Cerebellum (tissue), 4 donors: ENCODE measurements at places on chromosomes 11 and 22.

DNA sequence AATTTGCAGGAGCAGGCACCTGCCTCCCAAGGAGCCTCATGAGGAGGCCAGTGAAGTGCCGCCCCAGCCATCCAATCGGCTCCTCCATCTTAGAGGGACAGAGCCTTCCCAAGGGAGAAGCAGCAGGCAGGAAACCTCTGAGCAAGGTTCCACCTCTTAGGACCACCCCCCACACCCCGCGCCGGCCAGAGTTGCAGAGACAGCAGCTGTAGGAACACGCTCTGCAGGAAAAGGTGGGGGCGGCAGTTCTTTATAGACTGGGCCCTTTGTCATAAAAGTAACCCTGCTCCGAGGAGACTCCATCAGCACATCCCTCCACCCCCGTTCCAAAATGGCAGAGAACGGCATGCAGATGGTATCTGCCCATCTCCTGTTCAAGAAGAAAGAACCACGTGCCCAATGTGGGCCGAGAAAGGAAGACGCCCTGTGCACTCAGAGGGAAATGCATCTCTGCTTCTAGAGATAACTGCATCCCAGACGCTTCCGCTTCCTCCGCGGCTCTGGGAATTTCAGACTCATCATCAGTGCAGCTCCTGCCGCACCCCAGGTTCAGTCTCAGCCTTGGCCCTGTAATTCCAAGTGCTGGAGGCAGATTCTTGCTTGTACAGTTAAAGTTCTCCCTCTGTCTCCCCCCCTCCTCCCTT is 98.5 kb downstream of the SPATA19 start:
- DNase-seq = no peak

DNA sequence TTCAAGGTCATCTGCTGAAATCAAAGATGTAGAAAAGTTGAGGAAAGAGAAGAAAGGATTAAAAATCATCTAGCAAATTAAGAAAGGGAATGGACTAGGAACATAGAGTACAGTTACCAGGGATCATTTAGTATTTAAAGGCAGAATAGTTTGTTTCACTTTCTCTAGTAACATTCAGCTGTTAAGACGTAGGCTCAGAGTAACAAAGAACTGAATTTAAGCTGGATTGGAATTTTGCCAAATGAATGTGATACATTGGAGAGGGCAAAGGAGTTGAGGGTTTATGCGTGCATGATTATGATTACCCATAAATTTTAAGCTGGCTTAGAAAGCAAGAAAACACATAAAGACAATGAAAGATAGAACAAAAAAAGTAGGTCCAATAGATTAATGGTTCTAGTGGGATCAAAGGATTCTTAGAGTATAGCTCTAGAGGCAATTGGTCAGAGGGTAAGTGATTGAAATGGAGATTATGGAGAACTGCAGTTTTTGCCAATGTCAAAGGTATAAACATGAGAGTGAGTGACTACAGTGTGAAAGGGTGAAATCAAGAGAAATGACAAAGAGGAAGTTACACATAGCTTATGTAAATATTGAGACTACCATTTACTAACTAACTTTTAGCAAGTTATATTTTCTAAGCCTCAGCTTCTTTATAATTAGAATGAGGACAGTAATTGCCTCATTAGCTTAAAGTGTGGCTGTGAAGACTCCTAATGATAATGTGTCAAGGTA is 190.0 kb downstream of the GRIA4 start:
- DNase-seq = no peak

DNA sequence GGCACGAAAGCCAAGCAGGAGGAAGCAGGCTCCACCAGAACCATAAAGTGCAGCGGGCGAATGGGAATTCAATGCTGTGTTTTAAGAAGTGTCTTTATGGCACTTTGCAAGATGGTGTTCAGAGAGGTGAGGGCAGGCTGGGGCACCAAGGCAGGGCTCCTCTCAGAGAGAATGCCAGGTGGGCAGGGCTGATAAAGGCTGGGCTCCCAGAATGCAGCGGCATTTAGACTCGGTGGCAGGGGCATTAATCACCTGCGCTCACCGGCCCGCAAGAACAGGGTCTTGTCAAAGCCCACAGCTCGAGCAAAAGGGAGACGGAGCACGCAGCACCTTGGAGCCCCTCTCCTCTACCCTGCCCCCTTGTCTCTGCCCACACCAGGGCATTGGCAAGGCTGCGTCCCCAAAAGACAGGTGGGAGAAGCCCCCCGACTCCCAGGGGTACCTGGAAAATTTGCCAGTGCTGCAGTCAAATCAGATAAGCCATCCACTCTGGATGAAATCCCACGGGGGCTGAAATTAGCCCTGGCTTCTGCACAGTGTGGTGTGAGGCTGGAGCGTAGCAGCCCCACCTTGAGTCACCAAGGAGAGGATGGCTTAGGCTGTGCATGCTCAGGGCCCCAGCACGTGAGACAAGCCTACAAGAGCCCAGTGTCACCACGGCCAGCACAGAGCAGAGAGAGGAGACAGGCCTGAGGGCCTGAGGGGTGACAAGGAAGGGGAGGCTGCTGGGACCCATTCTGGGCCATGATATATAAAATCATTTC is 8.1 kb downstream of the MACROD1 start:
- no peak for DNase-seq

GRCh38 chr11:6269994-6270393 is 10.4 kb downstream of the CCKBR start:
- DNase-seq = no peak

GRCh38 chr22:45969414-45969799 is 7.6 kb downstream of the WNT7B start:
- DNase-seq = no peak

GRCh38 chr11:82754410-82754809 is 20.7 kb upstream of the FAM181B start:
- DNase-seq = no peak

DNA sequence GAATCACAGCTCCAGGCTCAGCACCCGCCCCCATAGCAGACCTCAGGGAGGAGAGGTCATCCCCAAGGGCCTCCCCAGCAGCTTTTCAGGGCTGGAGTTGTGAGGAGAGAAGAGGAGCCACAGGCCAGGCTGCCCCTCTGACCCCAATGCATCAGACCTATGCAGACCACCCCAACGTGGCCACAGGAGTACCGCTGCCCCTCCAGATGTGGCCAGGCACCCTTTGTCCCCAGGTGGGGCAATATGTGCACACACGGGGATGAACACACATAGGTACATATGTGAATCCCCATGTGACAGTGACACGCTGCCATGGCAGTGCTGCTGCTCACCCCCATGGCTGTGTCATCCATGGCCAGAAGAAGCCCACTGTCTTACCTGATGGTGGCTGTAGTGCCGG is 10.9 kb downstream of the USH1C start:
- no peak for DNase-seq

GRCh38 chr22:36405671-36406538 is 18.1 kb upstream of the MYH9 start:
- DNase-seq = no peak

GRCh38 chr11:35304386-35304775 is 115.0 kb downstream of the SLC1A2 start:
- DNase-seq = no peak

GRCh38 chr22:44567846-44568493 is 69.9 kb upstream of the RTL6 start:
- no peak for DNase-seq

DNA sequence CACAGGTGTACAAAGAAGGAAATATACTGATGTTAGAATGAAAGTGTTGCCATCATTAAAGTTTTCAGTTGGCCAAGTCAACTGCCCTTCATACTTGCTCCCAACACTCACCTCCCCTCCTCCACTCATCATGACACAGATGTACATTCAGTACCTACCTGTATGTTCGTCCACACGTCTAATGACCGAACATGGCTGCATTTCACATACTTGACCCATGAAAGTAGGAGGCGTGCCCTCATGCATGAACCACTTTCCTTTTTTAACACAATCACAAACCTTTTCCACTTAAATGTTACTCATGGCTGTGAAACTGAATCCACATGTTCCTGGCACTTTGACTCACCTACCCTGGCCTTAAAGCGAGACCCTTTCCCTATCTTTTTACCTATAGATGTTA is 3.2 kb upstream of the BUD13 start:
- no peak for DNase-seq

- no peak for DNase-seq
Observed at GRCh38 chr22:17792299-17792698, 18.0 kb upstream of the BID start.

DNA sequence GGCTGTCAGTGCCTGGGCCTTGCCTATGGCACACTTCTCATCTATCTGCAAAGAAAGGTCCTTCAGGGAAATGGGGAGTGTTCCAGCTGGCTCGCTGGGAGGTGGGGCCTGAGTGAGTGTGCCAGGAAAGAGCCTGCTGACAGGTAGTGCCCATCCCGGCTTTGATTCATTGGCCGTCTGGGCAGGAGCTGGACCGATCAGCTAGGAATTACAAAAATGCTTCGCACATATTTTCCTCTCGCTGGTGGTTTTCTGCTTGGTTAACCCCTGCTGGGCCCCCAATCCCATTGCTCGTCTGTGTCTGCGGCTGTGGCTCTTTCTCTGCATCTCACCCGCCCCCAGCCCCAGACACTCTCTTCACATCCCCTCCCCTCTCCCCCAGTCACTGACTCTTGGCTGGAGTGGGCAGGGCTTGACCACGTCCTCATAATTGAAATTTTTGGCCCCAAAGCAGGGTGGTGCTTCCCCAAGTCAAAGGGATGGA is 10.8 kb downstream of the LIF start:
- peak; percentile 70 for DNase-seq

DNA sequence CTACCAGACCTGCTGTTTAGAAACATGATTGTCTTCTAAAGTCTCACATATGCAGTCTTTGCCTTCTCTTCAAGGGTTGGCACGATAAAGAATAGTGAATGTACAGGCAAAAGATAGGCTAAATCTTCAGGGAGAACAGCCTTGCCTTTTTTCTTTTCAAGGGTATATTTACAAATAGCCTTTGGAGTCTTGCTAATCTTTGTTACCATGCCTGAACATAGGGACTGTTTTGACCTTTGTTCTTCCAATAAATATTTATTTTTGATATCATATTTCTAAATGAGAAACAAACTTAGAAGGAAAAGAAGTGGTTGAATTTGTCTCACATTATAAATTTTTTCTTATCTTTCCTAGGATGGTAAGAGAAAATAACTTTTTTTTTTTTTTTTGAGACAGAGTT is 12.7 kb downstream of the CSTPP1 start:
- no peak for DNase-seq

DNA sequence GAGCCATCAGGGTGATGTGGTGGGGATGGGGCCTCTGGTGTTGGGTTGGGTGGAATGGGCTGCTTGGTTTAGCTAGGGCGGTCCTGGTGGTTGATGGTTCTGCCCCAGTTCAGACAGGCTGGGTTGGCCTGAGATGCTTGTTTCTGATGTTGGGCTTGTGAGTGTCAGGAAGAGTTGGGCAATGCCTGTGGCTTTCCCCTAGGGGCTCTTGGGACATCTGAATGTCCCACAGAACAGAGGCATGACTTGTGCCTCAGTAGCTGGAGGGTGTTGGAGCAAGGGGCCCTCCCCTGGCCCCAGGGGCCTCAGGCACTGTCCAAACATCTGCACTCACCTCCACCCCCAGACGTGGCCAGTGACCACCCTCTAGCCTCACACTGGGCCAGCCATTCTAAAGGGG is 14.0 kb upstream of the CTSD start:
- DNase-seq = no peak

GRCh38 chr22:20194681-20195593 is 44.1 kb upstream of the CCDC188 start:
- no peak for DNase-seq

DNA sequence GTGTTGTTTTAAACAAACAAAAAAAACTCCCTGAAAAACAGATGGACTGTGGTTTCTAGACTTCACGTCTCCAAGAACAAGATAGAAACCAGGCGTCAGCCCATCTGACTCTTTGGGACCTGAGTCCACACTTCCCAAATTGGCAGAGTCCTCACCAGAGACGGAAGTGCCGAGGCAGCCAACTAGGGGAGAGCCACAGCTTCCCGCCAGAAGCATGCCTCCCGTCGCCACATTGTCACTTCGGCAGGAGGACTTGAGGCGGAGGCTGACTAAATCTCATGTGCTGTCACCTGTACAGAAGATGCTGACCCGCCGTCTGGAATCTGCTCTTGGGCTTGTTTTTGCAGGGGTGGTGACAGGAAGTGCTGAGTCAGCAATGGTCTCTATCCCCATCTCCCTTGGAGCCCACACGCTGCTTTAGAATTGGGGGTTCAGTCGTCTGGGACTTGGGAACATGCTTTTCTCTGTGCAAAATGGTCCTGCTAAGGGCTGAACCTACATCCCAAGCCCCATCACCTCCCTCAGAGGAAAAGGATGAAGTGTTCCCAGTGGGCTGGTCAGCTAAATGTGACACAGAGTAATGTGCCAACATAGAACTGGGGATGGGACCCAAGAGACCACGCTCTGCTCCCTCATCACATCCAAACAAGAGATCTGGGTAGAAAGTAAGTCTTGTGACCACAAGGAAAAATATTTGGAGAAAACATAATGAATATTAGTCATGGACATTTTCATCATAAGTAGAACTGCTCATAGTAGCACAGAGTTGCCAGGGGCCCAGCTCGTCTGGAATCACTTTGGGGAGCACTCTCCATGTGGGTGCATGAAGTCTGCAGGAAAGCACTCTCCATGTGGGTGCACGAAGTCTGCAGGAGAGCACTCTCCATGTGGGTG is 152.9 kb downstream of the SNX19 start:
- no peak for DNase-seq

- no peak for DNase-seq
Observed at GRCh38 chr11:28104984-28105383, 3.0 kb downstream of the KIF18A start.

GRCh38 chr11:120815319-120816100 is 208.4 kb upstream of the TBCEL start:
- DNase-seq = no peak

DNA sequence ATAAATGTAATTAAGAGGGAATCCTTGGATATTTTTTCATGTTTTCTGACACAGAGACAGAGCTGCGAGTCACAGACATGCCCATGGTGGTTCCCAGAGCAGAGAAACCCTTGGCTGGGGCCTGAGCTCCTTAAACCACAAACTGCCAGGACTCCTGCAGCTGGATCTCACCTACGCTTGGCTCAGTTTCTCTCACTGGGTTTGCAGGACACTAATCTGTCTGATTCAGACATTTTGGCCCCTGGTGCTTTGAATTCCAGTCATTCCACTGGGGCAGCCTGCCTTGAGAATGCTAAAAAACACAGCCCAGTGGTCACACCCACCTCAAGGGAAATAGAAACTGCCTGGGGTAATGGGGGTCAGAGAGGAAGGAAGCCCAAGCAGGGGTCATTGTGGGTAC is 122.6 kb downstream of the CCDC81 start:
- DNase-seq = no peak

DNA sequence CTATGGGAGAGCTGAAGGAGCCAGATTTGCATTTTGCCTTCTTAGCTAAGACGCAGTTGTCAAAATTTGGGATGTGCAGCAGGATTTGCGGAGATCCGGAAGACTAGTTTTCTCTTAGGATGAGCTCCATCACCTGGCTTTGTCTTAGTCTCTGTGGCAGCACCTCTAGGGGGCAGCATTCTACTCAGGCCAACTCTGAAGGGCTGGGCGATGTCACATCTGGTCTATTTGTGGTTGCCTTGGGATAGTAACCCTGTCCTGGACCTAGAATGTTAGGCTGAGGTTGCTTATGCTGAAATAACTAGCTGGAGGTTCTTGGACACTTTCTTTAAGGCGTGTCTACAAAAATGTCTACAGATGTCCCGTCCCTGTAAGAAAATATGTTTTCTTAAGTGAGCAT is 116.2 kb downstream of the FAT3 start:
- no peak for DNase-seq

- no peak for DNase-seq
Observed at GRCh38 chr11:80163441-80163840, 722.6 kb upstream of the TENM4 start.

GRCh38 chr11:14029971-14030920 is 67.7 kb downstream of the SPON1 start:
- DNase-seq = peak; percentile 72
